ENCODE measurements at places on chromosomes 1 and 21.

DNA sequence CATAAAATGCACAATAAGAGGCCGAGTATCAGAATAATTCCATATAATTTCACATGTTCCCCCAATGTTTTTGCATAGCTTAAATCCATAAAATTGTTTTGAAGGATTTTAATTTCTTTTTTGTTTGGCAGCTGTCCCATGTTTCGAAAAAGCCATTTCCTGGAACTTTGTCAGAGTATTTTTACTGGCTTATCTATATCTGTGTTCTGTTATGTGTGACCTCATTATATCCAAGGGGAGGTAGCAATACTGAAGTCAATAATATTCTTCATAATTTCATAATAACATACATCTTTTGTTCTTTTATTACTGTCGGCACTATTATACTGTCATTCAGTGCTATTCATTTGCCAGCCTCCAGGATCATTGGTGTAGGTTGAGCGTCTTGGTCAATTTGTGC, 9.4 kb upstream of the BACH1 start:
- no peak for DNase-seq

GRCh38 chr21:22278366-22278765, 1280.2 kb downstream of the NCAM2 start:
- DNase-seq: no peak

DNA sequence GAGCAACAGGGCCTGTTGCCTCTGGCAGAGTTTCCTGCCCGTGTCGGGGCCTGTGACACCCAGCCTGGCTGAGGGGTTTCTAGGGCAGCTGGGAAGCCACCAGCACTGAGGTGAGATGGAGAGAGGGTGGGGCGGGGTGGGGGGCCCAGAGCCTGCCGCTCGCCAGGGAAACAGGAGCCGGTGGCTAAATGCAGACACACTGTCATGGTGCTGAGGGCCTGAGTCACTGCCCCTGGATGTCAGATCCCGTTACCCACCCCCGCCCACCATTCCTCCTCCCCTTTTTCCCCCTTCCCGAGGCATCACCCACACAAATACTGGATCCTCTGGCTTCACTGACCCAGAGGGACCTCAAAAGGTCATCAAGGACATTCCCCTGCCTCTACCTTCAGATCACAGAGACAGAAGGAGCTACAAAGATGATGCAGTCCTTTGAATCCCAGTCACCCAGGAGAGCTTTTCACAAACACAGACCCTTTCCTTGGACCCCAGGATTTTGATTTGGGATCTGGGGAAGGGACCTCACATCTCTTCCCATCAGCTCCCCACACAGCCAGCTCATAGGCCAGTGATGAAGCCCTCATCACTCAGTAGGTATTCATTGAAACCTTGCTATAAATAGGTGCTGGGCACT, 1.9 kb upstream of the HSPB7 start:
- DNase-seq: no peak

DNA sequence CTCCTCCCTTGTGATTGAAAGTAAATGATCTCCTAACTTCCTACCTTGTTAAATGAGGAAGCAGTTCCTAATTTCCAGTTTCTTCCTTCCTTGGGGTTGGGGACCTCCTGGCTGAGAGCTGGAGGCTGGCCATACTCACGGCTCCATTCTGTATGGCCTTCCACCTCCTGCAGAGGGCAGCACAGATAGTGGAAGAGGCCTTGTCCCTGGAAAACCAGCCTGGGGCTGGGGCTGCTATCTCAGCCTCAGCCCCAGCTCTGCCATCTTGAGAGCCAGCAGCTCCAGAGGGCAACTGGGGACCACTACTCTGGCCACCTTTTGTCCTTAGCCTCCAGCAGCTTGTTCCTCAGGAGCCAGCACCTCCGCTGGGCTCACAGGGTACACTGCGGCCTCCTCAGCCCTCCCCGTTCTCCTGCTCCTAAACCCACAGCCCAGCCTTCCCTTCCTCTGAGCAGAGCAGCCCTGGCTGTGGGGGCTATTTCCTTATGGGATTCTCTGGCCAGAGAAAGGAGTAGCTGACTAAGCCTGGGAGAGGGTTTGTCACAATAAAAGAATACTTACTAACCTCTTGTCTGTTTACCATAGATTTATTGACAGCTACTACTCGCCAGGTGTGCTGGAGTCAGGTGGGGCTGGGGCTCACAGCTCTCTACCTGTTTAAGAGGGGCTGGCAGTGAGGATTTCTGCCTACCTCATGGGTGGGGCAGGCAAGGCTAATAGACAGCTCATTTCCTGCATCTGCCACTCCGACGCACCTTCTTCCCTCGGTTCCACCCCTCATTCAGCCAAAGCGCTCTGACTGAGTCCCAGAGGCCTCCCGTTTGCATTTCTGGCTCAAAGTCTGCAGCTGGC, 6.3 kb downstream of the TMEM234 start:
- DNase-seq: no peak

DNA sequence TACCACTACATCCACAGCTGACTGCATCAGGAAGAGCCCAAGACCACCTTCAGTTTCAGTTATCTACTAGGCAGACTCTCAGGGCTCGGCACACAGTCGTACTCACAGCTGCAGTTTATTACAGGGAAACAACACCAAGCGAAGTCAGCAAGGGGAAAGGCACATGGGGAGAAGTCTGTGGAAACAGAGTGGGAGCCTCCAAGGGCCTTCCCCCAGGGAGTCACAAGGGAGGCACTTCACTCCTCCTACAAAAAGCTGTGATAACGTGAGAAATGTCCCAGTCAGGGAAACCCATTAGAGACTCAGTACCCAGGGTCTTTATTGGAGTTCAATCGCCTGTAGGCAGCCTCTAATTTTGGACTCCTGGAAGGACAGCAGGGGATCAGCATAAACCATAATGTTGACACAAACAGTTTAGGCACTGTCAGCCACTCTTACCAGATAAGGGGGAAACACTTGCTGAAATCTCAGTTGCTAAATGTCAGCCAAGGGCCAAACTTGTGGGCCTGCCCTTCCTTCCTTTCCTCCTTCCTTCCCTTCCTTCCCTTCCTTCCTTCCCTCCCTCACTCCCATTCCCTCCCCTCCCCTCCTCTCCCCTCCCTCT, 444.0 kb downstream of the SMYD3 start:
- DNase-seq: no peak

- no peak for DNase-seq
Observed at GRCh38 chr1:39866767-39867166, 16.5 kb downstream of the TRIT1 start.

DNA sequence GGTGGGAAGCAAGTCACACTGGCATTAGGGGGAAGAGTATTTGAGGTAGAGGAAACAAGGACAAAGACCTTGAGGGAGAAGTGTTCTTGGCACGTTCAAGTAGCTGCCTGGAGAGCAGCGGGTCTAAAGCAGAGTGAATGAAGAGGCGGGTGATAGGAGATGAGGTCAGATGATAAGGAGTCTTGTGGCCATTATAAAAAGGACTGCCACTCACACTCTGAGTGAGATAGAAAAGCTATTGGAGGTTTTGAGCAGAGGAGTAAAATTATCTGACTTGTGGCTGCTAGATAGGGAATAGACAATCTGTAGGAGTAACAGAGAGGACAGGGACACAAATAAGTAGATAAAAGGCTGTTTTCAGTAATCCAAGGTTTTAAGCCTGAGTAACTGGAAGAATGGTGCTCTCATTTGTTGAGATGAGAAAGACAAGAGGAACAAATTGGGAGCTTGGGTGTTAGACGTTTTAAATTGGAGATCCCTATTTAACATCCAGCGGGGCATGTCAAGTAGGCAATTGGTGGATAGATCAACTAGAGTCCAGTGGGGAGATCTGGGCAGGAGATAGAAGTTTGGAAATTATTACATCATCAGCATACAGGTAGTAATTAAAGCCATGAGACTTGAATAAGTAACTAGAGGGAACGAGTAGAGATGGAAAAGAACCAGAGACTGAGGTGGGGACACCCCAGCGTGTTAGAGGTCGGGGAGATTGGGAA, 43.7 kb downstream of the HENMT1 start:
- no peak for DNase-seq

- DNase-seq: no peak
Observed at GRCh38 chr1:213327017-213327667, 276.1 kb downstream of the RPS6KC1 start.

GRCh38 chr1:149967646-149968045, 31.0 kb upstream of the MTMR11 start:
- no peak for DNase-seq

GRCh38 chr1:2200308-2200943, 5.9 kb upstream of the FAAP20 start:
- no peak for DNase-seq

DNA sequence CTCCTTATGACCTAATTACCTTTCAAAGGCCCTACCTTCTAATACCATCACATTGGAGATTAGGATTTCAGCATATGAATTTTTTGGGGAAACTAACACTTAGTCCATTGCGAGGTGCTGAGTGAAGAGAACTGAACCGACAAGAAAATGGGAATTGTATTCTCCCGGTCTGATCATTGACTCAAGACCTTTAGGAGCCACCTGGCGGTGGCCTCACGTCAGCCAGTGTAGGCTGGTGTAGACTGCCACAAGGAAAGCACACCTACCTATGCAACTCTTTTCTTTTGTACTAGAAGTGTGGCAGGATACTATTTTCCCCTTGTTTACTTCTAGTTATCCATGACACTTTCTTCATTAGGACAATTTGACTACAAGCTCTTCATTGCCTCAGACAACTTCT, 333.5 kb upstream of the B3GALT2 start:
- no peak for DNase-seq

- no peak for DNase-seq
Observed at GRCh38 chr21:44695641-44696040, 1.3 kb upstream of the KRTAP10-12 start.

- DNase-seq: no peak
Observed at GRCh38 chr1:168243636-168244212, 17.9 kb downstream of the SFT2D2 start.

- DNase-seq: peak; percentile 94
Observed at GRCh38 chr1:204359474-204360255, at the start of gene PLEKHA6. Gene PLEKHA6 (minus strand): TSS chr1:204359929. CDS start chr1:204273727, 86,202 bp downstream.

GRCh38 chr1:17686258-17686657, 68.9 kb upstream of the ACTL8 start:
- DNase-seq: no peak

DNA sequence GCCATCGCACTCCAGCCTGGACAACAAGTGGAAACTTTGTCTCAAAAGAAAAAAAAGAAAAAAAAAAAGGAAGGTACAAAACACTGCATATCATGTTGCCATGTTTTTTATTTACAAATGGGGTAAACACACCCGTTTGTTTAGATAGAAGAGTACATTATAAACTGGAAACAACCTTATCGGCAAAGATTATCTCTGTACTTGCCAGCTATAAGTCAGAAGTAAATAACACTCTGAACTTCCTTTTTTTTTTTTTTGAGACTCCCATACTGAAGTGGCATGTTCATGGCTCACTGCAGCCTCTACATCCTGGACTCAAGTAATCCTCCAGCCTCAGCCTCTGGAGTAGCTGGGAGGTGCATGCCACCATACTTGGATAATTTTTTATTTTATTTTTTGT, 21.9 kb downstream of the USP48 start:
- no peak for DNase-seq

DNA sequence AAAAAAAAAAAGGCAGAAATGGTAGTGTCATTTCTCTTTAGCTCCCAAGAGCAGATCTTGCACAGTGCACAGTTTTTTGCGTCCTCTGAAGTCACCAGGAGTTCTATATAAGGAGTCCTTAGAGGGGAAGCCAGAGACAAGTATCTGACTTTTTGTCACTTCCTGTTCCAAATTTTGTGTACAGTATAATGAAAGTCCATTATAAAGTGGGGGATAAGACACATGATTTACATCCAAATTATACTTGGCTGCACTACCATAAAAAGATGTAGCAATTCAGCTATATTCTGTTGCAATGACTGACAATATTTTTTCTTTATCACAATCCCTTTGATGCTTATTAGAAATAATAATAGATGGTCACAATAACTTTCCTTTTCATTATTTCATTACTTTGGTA, 1276.9 kb upstream of the ADGRL2 start:
- no peak for DNase-seq

DNA sequence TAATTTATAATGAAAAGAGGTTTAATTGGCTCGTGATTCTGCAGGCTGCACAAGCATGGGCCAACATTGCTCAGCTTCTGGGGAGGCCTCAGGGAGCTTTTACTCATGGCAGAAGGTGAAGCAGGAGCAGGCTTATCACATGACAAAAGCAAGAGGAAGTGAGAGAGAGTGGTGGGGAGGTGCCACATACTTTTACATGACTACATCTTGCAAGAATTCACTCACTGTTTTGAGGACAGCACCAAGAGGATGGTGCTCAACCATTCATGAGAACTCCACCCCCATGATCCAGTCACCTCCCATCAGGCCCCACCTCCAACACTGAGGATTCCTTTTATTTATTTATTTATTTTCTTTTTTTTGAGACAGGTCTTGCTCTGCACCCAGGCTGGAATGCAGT, 5.5 kb upstream of the PLEKHM2 start:
- DNase-seq: no peak

GRCh38 chr1:29875557-29876028, 639.3 kb downstream of the PTPRU start:
- DNase-seq: no peak

- no peak for DNase-seq
Observed at GRCh38 chr1:1600861-1601563, 1.1 kb upstream of the FNDC10 start.

DNA sequence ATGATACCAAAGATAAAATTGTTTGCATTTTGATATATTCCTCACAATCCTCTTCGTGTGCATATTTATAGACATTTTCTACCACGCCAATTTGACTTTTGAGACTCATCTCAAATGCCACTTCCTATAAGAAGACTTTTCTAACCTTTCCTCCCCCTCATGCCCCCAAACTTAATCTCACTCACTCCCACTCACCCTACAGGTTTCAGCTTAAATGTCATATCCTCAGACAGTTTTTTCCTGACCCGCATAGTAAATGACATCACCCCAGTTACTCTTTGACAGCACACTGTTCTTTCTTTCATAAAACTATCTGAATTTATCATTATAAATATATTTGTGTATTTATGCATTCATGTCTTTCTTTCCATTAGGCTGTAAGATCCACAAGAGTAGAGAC, 29.6 kb upstream of the RGS8 start:
- no peak for DNase-seq

DNA sequence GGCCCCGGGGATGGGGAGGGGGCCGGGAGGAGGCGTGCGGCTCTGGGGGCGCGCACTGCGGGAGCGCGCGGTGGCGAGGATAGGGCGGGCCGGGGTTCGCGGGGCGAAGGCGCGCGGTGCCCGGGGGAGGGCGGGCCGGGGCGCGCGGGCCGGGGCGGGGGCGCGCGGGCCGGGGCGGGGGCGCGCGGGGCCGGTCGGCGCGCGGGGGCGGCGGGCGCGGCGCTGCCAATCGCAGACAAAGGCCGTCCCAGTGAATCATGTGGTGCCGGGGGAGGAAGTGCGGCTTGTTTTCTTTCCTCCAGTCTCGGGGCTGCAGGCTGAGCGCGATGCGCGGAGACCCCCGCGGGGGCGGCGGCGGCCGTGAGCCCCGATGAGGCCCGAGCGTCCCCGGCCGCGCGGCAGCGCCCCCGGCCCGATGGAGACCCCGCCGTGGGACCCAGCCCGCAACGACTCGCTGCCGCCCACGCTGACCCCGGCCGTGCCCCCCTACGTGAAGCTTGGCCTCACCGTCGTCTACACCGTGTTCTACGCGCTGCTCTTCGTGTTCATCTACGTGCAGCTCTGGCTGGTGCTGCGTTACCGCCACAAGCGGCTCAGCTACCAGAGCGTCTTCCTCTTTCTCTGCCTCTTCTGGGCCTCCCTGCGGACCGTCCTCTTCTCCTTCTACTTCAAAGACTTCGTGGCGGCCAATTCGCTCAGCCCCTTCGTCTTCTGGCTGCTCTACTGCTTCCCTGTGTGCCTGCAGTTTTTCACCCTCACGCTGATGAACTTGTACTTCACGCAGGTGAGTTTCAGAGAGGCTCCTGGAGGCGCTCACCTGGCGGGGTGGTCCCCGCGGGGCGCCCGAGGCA, at the start of gene GPR137B:
Gene GPR137B (plus strand): TSS at position 287 of the 851 bp plus-strand sequence. CDS start 84 bp downstream, at position 371.
- DNase-seq: no peak

Measured in NCI-H524 treated with DMSO at 0.1 percent for 48 hours (cell line).